Transverse colon (tissue), 4 donors: ENCODE measurements at places on chromosomes 3 and 15. TPM values are rescaled to one million over a fixed set of nuclear protein-coding genes. Genes with fewer than 3 reads are reported as not detected.

The TXNRD3 gene
- 2.0 TPM for total RNA-seq

DNA sequence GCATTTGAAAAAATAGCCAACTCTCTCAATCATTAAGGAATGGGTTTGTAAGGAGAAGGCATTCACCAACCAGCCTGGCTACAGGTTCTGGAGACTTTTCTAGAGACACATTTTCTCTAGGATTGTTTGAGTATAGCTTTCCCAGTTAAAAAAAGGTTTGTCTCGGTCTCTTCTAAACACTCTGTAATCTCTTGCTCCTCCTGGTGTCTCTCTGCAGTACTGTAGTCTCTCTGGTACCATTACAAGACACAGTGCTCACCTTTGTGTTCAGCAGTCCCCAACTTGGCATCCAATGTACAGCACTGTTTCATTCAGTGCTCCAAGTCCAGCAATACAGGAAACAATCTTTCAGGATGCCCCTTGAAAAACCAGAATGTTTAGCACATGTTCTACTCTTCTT lies 534.4 kb downstream of the ZNF385D start:
- no peak for DNase-seq
- H3K27ac ChIP-seq = no peak overlapping the region
- H3K4me1 ChIP-seq = no peaks in the 10 kb centered on the region
- H3K36me3 ChIP-seq = no peaks in the 10 kb centered on the region
- H3K27me3 ChIP-seq = no peaks in the 10 kb centered on the region

The CKMT1A gene
- total RNA-seq = 213 TPM

- no peaks in the 10 kb centered on the region for H3K27me3 ChIP-seq
- H3K36me3 ChIP-seq = no peaks in the 10 kb centered on the region
- no peak overlapping the region for H3K4me3 ChIP-seq
- no peaks in the 10 kb centered on the region for H3K4me1 ChIP-seq
- DNase-seq = no peak
Measured at GRCh38 chr15:66161108-66161507, 92.4 kb downstream of the MEGF11 start.
